Ascending aorta (tissue), 2 donors: ENCODE measurements at places on chromosomes 11 and 22.

DNA sequence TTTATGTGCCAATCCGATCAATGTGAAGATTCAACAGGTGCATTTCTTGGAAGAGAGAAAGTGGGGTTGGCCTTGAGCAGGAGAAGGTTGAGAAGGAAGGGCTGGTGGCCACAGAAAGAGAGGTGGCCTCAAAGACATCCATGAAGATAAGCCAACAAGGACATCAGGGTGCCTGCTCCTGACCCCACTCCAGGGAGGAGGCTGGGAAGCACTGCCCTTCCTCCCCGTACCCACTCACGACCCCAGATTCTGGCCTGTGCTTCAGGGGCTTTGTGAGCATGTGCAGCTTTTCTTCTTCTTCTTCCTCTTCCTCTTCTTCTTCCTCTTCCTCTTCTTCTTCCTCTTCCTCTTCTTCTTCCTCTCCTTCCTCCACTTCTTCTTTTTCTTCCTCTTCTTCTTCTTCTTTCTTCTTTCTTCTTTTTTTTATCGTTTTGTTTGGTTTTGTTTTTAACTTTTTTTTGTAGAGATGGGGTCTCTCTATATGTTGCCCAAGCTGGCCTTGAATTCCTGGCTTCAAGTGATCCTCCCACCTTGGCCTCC lies 30.3 kb downstream of the DKK3 start:
- peak; percentile 60 for DNase-seq

GRCh38 chr11:119469506-119469905 lies 46.5 kb upstream of the THY1 start:
- DNase-seq: no peak

GRCh38 chr11:66363805-66364535 lies 7.6 kb downstream of the SLC29A2 start:
- no peak for DNase-seq

DNA sequence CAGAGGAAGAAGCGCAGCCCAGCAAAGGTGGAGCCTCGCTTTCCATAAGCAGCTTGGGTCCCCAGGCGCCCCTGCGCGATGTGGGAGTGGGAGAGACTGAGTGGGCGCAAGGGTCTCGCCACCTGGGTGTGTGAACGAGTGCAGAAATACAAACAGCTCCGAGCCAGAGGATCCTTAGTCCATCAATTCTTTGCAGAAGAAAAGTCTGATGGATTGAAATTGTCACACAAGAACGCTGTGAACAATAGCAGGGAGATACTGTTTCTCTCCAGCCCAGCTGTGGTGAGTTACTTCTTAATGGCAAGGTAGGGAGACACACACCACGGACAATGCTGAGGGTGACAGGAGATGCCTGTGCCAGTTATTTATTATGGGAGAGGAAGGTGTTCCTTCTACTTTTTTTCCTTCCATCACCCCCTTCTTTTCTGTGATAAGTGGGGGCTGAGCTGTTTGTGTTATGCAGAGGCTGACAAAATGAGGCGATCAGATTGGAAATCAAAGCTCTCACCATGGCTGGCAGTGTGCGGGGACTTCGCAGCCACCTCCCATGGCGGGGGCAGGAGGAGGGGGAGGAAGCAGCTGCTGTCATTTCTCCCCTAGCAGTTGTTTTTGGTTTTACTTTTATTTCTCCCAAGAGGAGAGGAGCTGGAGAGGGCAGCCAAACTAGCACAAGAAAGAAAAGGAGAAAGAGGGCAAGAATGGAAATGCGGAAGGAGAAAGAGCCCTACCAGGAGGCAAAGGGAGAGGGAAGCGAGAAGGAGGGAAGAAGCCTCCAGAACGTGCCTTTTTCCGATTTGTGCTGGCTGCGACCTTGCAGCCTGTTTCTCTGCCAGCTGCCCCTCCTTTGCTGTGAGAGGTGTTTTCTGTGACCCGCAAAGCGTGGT lies 755.8 kb downstream of the NTM start:
- no peak for DNase-seq

DNA sequence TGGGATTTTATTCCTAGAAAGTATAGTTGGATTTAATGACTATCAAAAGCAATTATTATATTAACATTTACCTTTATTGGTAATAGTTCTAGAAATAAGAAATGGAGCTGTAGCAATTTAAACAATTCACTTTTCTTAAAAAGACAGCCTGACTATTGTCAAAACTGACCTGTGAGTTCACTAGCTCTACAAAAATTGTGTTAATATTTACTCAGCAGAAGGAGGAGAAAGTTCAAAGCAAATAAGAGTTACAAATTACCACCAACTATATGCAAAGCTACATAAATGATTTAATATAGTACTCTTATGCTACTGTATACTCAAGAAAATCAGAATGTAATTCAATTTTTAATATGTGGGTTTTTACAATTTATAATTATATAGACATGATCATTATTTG lies 310.0 kb downstream of the DCDC1 start:
- no peak for DNase-seq

DNA sequence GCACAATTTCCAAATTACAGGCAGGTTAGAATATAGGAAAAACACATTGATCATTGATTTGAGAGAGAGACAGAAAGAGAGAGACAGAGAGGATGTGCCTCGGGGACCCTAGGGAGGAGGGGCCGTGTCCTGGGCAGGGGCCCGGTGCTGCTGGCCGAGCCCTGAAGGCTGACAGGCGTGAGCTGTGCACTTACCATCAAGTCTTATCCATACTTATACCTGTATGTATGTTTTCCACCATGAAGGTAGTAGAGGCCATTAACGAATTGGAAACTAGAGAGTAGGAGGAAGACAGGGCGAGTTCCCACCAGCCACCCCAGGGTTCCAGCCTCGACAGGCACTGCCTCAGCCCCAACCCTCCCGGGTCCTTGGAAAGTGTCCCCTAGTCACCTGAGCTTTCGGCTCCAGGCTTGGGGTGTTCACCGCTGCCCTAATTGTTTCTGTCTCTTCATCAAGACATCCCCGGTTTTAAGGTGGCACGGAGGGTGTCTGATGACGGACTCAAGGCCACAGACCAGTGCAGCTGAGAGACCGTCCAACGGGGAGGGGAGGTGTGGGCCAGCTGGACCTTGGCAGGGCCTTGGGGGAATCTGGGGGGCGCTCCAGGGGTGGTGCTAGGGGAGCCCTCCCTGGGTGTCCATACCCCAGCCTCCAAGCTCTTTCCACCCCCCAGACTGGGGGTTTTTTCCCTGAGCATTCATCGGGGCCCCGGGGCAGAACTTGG lies 431.3 kb downstream of the TBC1D22A start:
- no peak for DNase-seq

- DNase-seq: no peak
Observed at GRCh38 chr11:111715142-111715816, 50.9 kb downstream of the PPP2R1B start.

DNA sequence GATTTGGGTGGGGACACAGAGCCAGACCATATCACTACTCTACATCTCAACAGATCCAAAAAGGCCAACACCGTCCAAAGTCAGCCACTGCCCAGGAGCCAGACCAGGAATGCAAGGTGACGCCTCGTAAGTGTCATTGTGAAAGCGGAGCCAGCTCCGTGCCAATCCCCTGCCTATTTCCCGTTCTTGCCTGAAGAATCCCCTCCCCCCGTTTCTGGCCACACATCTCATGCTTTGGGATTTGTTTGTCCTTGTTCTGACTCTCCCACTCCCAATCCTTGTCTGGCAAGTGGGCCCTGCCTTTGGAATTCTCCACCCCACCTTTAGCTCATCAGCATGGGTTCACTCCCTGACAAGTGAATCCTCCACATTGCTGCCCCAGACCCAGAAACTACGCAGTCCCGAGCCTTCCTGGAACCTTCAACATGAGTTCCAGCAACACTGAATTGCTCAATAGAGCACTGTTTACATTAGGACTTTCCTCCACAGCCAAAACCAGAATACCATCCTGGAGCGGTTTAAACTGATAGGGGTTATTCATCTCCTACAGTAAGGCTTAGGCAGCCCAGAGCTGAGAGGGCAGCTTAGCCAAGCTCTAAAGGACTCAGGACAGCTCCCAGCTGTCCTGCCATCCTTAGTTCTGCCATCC lies 6.0 kb upstream of the SLC35C1 start:
- DNase-seq: no peak
